ENCODE measurements at places on chromosomes 6 and 20.

- DNase-seq = peak; percentile 58
Observed at GRCh38 chr6:33744001-33744848, 2.5 kb downstream of the IP6K3 start.

- DNase-seq = no peak
Observed at GRCh38 chr20:57682184-57683101, 27.4 kb downstream of the PMEPA1 start.

DNA sequence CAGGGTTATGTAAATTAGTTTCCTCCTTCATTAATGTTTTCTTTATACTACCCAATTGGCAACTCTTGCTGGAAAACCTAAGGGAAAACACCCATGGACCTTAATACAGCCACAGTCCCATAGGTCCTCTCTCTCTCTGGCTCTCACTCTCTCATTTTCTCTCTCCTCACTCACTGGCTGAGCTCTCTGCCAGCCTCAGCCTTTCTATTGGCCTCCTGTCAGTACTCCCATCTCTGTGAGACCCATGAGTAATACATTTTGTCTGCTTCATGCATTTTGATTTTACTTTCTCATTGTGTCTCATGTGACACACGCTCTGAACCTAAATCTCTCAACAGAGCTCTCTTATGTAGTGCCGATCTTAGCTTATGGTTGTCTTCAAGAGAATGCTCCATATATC, 907.5 kb downstream of the C6orf118 start:
- no peak for DNase-seq

DNA sequence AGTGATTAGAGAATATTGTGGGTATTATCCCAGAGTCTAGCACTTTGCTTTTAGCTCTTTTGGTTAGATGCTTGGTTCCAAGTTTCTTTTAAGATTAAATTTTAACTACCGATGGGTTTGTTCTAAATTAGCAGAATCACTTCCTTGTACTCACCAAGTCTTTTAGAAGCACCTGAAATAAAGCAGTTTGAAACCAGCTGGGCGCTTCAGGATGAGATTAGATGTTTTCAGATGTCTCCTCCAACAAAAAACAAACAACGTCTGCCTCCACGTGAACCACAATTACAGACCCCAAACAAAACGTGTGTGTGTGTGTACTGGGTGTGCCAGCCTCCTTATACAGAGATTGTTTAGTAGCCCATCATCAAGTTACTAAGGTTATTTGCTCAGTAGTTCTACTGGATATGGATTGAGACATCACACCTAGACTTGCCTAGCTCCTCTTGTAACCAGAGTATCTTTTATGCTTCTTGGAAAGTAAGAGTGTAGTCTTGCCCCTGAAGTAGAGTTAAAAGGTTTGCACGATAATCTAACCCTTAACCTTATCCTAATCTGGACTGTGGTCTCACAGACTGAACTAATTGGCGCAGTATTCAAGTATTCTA, 2.3 kb downstream of the DSTN start:
- DNase-seq = peak; percentile 29

DNA sequence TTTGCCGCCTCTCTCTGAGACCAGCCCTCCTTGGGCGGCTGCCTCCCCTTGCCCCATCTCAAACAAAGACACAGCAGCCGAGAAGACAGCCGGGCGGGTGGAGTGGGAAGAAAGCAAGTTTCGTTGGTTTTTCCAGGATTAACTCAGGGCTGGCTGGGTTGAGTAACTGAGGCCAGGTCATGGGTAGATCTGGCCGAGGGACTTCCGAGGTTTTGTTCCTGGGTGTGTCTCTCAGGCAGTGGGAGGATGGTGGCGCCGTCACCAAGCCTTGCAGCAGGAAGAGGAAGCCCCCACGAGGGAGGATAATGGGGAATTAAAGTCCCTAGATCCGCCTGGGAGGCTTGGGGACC, 167.2 kb downstream of the TTLL2 start:
- no peak for DNase-seq

GRCh38 chr6:10763006-10763405, 15.4 kb downstream of the TMEM14B start:
- no peak for DNase-seq

DNA sequence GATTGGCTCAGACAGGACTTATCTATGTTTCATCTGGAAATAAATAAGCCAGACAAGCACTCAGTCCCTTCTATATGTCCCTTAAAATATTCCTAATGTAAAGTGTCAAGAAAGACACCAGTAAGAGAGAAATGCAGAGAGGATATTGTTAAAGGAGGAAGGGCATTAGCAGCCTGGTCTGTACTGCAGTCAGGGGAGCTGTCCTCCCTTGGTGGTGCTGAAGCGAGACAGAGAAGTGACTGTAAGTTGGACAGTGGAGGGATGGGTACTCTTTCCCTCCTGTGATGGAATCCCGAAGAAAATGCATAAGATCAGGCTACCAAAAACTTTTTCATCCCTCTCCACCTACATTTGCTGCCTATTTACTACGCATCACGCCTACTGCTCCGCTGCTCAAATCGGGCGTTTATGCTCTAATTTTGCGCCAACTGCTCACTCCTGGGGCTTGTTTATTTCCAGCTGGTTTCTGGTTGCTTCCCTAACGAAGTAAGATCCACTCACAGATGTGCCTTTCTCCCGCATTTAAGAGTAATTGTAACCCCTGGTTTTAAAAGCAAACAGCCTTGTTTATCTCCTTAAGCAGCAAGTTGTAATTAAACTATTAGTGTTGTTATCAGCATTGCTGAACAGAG, 35.2 kb downstream of the PHACTR1 start:
- peak; percentile 60 for DNase-seq

GRCh38 chr6:10540073-10540746, 19.1 kb downstream of the GCNT2 start:
- DNase-seq = no peak

- no peak for DNase-seq
Observed at GRCh38 chr20:38216746-38217595, 43.6 kb downstream of the KIAA1755 start.

GRCh38 chr20:50550531-50550930, 40.3 kb downstream of the PTPN1 start:
- DNase-seq = no peak

GRCh38 chr6:48765352-48765961, 654.5 kb upstream of the PTCHD4 start:
- DNase-seq = peak; percentile 40

DNA sequence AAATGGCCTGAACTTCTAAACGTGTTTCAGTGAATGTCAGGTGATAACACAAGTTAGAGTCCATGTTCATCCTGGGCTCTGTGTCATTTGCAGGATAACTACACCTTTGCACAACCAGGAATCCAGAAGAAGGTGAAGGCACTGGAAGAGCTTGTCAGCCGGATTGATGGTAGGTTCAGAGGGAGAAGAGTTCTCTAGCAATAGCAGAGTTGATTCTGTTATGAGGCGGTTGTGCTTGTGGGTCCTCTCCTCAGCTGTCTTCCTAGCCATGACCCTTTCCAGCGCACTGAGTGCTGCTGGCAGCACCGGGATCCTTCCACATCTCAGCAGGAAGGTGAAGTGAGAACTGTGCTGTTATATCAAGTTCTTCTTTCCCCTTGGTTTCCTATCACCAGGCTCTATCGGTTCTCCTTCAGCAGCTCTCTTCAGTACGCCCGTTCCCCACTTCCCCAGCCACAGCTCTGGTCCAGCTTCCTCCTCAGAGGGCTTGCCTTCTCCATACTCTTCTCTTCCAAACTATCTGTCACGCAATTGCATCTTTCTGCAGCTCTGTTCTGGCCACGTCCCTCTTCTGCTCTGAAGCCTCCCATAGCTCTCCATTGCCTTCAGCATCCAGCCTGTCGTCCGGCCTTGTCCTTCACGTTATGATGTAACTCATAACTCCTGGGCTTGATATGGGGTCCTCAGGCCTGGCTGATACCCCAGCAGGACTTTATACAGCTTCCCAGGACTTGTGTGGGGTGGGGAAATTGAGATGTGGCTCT, 39.9 kb upstream of the RNF8 start:
- no peak for DNase-seq

- DNase-seq = no peak
Observed at GRCh38 chr20:58374027-58374850, 14.8 kb upstream of the VAPB start.

DNA sequence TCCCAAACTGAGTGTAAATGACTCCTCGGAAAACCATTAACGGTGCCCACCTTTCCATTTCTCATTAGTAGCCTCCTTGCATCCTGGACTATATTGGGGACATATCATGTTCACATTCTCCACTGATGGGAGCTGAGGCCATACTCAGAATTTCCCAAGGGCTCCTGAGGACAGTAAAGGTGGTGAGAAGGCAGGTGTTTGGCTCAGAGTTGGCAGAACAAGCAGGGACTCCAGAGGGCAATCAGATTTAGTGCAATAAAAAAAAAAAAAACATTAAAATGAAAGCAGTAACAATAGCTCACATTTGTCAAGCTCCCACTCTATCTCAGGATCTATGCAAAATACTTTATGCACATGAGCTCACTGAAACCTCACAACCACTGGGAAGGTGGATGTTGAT, 401.4 kb downstream of the MAFB start:
- DNase-seq = no peak

DNA sequence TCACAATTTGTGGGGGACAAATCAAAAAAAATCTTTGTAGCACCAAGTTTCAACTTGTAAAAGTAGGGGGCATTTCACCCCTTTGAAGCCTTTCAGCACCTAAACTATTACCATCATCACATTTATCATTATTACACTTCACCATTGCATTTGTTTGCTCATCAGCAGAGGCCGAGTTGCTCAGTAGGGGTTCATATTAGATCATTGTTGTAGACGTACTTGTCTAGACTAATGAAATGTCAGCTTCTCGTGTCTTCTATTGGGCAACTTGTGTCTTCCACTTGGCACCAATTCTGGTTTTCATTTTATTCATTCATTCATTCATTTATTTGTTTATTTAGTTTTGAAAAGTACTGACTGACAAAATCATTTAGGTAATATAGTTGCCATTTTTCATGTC, 338.3 kb upstream of the KCNQ5 start:
- DNase-seq = no peak

DNA sequence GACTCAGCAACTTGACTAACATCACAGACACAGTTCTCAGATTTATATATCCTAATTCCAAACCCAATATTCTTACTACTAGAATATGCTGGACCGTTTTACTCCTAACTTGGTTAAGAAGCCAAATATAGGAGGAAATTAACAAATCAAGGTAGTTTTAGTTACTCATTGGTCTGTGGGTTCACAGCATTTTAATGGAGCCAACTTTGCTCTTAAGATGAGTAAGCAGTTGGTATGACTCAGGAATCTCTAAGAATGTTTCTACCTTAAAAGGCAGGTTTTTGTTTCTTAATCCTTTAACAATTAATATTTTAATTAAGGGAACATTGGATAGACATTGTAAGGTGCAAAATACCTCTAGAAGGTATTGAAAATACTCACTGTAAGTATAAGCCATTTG, 31.6 kb downstream of the OPRM1 start:
- peak; percentile 37 for DNase-seq

DNA sequence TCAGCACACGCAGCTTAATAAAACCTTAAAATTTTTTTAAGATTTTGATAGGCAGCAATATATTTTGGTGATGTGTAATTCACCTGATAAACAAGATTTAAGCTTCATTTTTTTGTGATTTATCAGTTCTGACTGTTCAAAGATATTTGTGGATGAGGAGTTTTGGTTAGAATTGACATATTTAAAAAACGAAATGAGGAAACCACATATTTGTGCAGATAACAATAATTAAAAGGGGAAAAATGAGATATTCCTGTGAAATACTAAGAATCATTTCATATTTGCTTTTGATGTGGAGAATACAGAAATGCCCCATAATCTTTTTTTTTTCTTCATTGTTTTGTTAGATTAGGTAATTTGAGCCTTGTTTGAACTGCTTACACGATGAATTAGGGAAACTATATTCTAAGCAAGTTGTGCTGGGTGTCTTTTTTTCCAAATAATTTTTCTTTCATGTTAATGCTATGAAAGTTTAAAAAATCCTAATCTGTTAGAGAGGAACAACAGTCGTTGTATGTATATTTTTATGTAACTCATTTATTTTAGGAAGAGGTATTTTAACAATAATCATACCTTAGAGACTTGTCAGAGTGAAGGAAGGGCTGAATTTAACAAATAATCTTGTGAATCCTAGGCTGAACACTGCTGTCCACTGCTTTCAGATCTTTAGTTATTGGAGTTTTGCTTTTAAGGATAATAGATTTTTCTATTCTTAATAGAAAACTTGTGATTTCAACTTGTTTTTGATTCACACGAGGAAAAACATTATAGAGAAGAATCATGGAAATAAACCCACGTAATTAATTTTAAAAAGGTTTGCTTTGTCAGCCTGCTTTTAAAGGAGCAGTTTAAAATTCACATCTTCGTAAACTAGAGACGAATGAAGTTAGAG, 4.0 kb downstream of the ARID1B start:
- peak; percentile 26 for DNase-seq

GRCh38 chr6:137283940-137284810, 65.0 kb upstream of the IFNGR1 start:
- peak; percentile 67 for DNase-seq

DNA sequence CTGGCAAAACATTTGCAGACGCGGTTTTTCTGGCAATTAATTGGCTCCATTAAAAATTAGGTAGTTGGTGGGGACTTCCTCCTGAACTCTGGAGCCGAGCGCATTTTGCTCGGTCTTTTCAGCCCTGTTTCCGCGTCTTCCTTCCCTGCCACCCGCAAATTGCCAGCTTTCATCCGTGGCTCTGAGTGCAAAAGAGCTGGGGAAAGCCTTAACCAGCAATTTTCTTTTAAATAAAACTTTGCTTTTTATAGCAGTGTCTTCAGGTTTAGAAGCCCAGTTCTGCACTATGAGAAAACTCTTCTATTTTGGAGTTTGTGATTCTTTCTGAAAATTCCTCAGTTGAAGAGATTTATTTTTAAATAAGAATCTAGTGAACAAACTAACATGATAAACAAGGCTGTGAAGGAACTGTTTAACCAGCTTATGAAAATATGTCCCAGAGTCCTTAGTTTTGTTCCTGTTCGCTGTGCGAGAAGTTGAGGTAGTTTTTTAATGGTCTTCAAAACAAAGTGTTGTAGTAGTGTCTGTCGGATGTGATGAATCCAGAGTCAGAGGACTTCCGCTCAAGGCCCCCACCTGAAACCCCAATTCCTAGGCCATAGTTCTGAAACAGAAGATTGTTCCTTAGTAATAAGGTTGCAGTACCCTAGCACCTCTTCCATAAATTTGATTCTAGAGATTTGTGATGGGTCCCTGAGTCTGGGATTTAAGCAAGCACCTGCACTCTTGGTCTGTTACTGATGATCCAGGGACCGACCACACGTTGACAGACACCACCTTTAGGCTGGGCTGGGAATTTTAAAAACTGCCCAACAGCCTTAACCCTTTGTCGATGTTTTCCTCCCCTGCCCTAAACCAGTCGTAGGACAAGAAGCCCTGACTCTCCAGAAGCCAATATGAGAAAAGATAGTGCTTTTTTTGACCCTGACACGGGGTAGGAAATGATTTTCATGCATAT, 950 bp downstream of the KCTD20 start:
- no peak for DNase-seq

DNA sequence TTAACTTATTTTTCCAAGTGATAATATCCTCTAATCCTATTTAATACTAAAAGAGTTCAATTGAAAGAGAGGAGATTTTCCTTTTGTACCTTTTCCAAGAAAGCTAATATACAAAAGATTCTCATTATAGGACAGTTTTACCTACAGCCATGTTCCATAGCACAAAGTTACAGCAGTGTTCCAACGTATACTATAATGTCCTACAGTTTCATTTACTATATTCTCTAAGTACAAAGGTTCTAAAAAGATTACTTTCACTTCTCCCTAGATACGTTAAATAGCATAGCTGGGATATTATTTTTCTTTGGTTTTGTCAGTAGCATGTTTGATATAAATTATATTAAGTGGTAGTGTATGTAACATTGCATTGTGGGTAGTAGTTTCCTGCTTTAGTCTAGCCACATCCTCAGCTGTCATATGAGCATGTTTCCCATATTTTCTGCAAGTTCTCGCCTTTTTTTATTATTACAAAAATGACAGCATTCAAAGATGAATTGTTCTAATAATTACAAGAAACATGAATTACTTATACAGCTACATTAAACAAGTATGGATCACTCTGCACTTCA, 4.4 kb upstream of the RUNX2 start:
- DNase-seq = no peak
